ENCODE measurements at places on chromosomes 12 and 14. TPM values are rescaled to one million over a fixed set of nuclear protein-coding genes. Genes with fewer than 3 reads are reported as not detected.

The NRXN3 gene
- total RNA-seq, result 1.1 TPM

- DNase-seq, result no peak
These were observed 12.5 kb downstream of the BTG1 start for GRCh38 chr12:92133171-92133570.

- DNase-seq, result no peak
These were observed 50.4 kb upstream of the ASPG start for GRCh38 chr14:104034976-104035699.

GRCh38 chr14:72590577-72590976, 303.3 kb downstream of the DPF3 start:
- no peak for DNase-seq

The GRIN2B gene
- total RNA-seq, result not detected

The ACOT4 gene
- total RNA-seq, result not detected

- no peak for DNase-seq
These were observed 1184.2 kb downstream of the FLRT2 start for GRCh38 chr14:86714153-86714552.

The INHBE gene
- total RNA-seq, result 1.4 TPM

DNA sequence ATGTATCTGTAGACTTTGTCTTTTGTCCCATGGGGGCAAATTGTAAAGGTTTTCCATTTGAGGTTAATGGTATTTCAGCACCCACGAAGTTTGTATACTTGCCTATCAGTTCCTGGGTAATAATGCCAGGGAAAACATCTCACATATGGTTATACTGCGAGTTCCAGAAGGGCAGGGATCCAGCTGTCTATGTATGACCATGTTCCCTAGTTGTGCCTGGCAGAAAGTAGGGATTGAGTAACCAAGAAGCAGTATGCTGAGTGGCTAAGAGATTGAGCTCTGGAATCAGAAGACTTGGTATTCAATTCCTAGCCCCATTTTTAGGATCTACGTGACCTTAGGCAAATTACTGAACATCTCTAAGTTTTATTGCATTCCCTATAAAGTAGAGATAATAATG, 173.2 kb upstream of the PWP1 start:
- no peak for DNase-seq

DNA sequence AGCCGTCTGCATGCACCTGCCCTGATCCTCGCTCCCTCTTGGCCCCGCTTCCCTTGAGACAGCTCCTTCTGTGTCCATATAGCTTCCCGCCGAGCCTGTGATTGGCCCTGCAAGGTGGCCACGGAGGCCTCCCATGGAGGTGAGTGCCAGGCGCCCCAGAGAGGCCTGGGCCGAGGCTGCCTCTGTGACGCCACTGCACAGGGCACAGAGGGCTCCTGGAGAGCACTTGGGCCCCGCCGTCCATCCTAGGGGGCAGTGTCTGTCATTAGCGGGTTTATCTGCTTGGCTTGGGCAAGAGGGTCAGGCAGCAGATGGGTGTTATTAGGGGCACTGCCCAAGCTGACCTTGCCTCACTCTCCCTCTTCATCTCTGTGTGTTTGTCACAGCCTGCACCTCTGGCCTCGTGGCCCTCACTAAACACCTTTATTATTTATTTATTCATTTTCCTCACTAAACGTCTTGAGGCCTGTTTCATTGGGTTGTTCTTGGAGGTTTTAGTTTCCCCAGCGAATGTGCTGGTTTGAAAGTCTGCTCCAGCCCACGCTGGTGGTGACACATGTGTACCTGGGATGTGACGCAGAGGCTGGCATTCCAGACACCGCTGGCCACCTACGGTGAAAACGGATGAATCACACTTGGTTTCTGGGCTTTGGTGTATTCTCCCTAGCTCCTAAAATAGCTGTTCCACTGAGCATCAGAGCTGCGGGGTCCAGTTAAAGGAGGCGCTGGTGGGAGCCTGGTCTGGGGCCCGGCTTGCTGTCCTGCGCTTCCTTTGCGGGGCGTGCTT, 5.9 kb downstream of the ZFYVE21 start:
- peak; percentile 62 for DNase-seq

DNA sequence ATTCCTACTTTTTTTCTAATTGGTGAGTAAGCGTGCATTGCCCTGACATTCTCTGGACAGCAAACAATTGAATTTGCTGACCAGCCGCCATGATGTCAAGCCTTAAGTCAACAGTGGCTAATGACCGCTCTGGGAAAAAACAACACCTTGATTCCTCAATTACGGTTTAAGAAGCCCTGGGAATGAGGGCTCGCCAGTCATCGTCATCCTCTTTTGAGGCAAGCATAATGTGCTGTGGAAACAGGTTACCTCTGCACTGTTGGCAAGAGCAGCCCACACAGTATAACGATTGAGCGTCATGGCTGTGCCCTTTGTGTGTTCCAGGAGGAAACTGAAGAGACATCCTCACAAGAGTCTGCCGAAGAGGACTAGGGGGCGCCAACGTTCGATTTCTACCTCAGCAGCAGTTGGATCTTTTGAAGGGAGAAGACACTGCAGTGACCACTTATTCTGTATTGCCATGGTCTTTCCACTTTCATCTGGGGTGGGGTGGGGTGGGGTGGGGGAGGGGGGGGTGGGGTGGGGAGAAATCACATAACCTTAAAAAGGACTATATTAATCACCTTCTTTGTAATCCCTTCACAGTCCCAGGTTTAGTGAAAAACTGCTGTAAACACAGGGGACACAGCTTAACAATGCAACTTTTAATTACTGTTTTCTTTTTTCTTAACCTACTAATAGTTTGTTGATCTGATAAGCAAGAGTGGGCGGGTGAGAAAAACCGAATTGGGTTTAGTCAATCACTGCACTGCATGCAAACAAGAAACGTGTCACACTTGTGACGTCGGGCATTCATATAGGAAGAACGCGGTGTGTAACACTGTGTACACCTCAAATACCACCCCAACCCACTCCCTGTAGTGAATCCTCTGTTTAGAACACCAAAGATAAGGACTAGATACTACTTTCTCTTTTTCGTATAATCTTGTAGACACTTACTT, 138.9 kb downstream of the HMGA2 start:
- DNase-seq, result no peak

- DNase-seq, result no peak
These were observed 1148.4 kb downstream of the VRK1 start for GRCh38 chr14:97945631-97946030.

Data from M059J (cell line).